ENCODE measurements at places on chromosomes 16 and 17. TPM values are rescaled to one million over a fixed set of nuclear protein-coding genes. Genes with fewer than 3 reads are reported as not detected.

The CRHR1 gene
- total RNA-seq, result 0.81 TPM

The GPS1 gene
- total RNA-seq, result 120 TPM

The MAP3K14 gene
- 7.2 TPM for total RNA-seq

The TOX3 gene
- 8.6 TPM for total RNA-seq

The RAB37 gene
- 9.2 TPM for total RNA-seq

The SEPTIN12 gene
- 0.73 TPM for total RNA-seq

The ARHGAP23 gene
- 7.6 TPM for total RNA-seq

- DNase-seq, result no peak
Observed at GRCh38 chr16:15749371-15749770, 99.3 kb downstream of the NDE1 start.

GRCh38 chr17:29292992-29293889 lies 707 bp downstream of the NUFIP2 start:
- DNase-seq, result peak; percentile 92

- DNase-seq, result peak; percentile 41
Observed at GRCh38 chr17:34401165-34401564, 38.1 kb upstream of the CCL1 start.

DNA sequence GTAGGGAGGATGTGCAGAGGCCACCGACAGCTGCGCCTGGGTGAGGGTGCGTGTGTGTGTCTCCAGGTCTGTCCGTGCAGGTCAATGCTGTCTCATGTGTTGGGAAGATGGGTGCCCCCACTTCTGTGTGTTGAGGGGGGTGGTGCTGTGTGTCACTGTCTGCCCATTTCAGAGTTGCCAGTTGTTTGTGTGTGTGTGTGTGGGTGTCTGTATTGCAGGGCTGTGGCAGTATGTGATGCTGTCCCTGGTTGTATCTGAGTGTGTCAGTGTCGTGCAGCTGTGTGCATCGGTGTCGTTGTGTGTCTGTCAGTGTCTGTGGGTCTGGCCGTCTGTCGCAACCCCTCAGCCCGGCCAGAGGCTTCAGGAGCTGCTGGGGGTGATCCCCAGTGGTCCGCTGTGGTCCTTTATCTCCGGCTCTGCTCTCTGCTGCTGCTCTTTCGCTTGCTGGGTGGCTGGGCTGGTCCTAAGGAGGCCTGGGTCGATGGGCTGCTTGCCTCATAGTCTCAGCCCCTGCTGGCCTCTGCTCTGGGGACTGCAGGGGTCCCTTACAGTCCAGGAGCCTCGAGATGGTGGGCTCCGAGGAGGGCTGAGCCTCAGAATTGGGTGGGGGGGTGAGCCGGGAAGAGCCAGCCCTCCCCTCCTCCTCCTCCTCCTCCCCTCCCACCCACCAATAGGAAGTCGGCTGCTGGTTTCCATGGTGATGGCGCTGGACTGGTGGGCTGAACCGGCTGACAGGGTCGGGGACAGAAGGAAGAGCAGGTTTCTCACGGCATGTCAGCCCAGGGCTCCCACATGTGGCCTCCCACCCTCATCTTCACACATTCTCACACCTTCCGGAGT lies at the start of gene TSPOAP1:
TSPOAP1 (minus strand) TSS at position 601 of the 840 bp plus-strand sequence. CDS start 875 bp downstream, outside the sequence.
- peak; percentile 89 for DNase-seq

DNA sequence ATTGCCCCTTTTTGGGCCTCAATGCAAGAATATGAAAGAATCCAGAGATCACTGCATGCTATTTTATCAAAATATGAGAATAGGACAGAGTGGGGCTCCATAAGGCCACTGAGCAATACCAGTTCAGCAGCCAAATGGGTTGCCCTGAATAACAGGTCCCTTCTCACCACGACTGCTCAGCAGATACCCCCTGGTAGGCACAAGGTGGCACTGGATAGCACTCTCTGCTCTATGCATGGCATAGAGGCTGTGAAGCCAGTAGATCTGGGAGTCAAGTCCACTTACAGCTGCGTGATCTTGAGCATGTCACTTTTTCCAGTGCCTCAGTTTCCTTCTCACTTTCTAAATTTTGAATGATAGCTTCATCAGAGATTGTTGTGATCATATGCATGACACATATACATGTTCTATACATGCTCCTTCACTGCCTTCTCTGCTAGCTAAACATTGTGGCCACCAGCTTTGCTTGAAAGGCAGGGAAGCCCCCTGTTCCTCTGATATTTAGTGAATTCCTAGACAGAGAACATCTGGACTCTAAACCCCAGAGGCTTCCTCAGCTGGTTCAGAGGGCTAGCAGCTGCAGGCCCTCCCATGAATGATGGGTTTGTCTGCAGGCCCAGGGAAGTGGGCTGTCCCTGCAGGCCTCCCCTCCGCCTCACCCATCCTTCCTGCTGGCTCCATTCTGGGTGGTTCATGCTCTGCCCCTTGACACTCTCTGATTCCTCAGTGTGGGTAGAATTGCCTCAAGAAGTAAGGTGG lies 84.9 kb upstream of the ASIC2 start:
- no peak for DNase-seq

DNA sequence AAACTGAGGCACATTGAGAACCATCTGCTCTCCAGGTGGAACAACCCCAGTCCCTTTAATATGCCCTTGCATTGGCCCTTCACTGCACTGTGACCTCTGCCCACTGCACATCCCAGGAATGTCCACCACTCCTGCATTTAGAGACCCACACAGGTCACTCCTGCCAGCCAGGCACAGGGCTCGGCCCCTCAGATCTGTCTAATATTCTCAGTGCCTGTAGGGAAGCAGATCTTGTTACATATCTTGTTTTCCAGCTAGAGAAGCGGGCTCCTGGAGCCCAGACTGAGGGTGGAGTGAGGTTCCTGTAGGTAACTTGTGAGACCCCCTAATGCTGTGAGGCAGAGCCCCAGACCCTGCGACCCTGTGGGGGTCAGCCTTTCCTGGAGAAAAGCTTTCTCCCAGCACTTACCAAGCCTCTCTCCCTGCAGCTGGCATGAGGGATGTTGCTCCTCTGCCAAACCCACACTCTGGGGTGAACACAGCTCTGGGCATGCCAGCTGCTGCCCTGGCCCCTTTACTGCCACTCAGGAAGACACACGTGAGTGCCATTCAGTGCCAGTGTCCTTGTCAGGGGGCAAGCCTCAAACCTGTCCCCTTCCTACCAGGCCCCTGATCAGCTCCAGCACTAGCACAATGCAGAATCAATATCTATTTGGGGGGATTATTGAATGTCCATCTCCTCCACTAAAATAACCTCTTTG lies 40.3 kb upstream of the CRHR1 start:
- no peak for DNase-seq
